ENCODE measurements at places on chromosomes 7 and 10.

- no peak for DNase-seq
Observed at GRCh38 chr7:26368542-26368941, 76.9 kb downstream of the SNX10 start.

- no peak for DNase-seq
Observed at GRCh38 chr7:98178321-98178720, 32.9 kb upstream of the BHLHA15 start.

DNA sequence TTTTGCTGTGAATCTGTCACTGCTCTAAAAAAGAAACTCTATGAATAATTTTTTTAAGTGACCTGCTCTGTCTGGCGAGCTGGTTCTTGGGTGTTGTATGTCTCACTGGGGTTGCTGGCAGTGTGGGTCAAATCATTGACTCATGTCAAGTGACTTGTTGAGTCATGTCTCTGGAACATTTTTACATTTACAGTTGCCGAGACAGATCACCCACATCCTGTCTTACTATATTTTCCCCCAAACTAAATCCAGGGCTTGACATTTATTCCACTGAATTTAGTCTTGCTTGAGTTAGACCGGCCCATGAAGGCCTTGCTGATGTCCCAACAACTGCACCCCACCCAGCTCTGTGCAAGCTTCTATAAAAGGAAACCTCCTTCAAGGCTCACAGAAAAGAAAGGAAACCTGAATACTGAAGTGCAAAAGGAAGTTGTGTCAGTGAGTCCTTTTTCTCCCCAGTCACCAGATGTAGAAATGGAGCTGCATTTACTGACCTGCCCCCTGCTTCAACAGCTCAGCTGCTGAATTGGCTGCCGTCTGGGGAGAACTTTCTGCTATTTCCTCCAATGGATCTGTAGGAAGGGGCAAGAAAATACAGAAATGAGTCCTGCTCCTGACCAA, 290.3 kb downstream of the TNS3 start:
- no peak for DNase-seq

- DNase-seq = no peak
Observed at GRCh38 chr7:156823435-156823834, 69.5 kb downstream of the LMBR1 start.

- no peak for DNase-seq
Observed at GRCh38 chr10:24254180-24254579, 45.2 kb downstream of the KIAA1217 start.

- no peak for DNase-seq
Observed at GRCh38 chr10:110358869-110359629, 54.3 kb upstream of the SMNDC1 start.

GRCh38 chr7:16317406-16317805, 103.9 kb downstream of the CRPPA start:
- no peak for DNase-seq

DNA sequence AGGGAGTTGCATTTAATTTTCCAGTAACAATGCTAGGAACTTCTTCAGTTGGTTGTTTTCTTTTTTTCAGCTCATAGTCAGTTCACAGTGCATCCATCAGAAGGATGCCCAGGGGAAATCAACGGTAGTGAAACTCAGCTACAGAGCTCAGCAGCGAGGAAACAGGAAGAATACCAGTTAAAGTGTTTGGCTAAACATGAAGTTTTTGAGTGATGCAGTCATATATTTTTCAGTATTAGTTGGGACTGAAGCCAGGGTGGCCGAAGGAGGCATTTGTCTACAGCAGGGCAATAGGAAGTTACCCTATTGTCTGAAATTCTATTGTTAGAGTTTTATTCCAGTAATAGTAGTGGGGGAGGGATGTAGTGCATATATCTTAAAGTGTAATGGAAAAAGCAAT, 45.3 kb upstream of the MALRD1 start:
- no peak for DNase-seq

DNA sequence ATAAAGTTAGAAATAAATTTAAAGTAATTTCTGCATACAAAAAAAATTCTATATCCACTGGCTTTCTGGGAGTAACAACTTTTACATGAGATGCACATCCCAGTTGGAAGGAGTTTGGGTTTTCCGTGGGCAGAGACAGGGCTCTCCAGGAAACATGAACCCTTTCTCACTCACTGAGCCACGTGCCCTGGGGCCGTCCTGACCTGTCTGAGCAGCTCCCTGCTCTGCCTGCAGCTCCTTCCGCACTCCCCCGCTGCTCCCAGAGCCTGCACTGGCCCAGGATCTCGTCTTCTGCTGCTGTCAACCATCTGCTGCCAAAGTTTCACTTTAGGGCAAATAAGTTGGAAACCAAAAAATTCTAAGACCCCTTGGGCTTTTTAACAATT, 169.1 kb downstream of the DIP2C start:
- no peak for DNase-seq

DNA sequence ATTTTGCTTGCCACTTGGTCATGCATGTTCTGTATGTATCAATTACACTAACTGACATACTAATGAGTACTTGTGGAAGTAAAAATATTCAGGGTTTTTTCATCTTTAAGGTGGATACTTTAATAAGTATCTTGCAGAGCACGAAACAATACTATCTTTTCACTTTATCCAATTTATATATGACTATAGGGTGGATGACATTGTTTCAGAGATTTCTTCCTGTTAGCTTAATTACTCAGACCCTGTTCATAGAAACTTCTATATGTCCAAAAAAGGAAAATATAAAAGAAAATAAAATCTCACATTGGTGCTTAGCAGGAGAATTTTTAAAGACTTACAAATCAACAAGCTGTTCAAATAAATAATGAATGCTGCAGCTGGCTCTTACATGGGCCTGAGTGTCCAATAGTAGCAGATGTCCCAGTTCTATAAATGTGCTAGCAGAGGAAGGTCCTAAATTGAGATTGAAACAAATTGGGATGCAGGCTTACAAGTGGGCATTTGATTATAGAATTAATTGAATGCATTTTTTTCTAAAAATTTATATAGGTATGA, 91.5 kb upstream of the THSD7A start:
- DNase-seq = no peak

DNA sequence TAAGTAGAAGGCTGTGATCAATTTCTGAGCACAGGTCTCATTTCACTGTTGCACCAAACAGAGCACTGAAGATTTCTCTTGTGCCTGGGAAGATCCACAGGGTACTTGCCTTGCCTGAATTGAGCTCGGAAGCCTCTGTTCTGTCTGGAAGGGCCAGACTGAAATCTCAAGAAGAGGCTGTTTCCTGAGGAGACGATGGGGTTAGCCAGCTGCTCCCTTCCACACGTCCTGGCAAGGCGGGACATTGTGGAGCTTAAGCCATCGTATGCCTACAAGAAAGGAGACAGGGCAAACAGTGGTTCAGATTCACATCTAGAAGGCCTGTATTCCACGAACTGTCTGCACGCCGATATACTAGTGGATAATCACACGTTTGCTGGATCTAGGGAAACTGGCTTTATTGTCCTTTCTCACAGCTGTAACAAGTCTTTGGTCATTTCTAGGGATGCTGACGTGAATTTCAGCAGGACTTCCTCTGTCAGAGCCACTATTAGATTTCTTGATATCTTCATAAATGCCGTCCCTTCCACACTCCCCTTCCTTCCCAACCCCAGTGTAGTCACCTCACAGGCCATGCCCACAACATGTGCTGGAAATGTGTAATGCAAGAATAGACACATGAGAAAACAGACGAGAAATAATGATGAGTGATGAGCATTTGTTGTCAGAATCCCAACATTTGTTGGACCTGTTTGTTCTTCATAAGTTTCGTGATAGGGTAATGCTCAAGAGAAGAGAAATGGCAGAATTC, 137.2 kb upstream of the RSU1 start:
- DNase-seq = no peak

GRCh38 chr10:23192712-23193434, 761 bp downstream of the PTF1A start:
- no peak for DNase-seq

GRCh38 chr10:45464958-45465567, 91.0 kb downstream of the ALOX5 start:
- DNase-seq = peak; percentile 60

DNA sequence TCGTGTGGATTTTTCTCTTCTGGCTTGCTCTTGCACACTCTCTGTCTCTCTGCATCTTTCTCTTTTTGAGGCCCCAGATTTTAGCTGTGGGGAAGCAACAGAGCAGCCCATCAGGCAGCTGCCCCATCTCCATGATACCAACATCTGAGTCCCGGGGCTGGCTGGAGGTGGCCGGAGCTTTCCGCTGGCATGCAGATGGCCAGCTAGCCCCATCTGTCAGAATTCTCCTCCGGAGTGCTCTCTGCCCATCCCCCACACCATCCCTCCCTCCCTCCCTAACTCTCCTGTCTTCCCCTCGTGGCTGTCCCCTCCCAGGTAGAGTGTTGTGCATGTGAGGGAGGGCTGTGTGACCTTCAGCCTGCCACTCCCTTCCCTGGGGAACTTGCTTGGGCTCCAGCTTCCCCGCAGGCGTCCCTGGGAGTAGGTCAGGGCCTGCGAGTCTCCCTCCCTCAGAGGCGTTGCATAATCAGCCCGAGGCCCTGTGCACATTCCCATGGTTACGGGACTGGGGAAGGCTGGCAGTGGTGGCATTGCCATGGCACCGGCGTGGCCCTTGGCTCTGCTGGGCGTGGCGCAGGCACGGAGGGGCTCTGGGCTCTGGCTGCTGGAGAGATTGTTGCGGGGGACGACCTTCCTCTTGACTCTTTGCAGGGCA, 24.7 kb downstream of the GHRHR start:
- DNase-seq = no peak

DNA sequence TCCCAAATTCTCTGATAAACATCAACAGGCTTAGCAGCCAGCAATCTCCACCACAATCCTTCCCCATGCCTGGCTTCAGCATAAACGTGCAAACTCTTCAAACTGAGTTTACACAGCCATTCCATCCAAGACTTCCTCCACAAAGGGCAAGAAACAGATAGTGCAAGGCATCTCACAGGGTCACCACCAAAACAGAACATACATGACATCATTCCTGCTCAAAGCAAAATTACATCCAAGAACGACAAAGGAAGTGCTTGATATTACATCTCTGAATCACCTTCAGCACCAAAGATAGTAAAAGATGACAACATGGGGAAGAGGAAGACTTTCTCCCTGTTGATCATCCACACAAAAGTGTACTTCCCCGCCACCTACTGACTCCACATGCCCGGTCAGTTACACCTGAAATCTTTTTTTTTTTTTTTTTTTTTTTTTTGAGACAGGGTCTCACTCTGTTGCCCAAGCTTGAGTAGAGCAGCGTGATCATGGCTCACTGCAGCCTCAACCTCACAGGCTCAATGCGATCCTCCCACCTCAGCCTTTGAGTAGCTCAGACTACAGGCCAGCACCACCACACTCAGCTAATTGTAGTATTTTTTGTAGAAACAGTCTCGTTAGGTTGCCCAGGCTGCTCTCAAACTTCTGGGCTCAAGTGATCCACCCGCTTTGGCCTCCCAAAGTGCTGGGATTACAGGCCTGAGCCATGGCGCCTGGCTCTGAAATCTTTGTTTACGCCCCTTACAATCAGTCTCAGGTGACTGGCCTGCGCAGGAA, 127.5 kb downstream of the PARD3 start:
- no peak for DNase-seq

DNA sequence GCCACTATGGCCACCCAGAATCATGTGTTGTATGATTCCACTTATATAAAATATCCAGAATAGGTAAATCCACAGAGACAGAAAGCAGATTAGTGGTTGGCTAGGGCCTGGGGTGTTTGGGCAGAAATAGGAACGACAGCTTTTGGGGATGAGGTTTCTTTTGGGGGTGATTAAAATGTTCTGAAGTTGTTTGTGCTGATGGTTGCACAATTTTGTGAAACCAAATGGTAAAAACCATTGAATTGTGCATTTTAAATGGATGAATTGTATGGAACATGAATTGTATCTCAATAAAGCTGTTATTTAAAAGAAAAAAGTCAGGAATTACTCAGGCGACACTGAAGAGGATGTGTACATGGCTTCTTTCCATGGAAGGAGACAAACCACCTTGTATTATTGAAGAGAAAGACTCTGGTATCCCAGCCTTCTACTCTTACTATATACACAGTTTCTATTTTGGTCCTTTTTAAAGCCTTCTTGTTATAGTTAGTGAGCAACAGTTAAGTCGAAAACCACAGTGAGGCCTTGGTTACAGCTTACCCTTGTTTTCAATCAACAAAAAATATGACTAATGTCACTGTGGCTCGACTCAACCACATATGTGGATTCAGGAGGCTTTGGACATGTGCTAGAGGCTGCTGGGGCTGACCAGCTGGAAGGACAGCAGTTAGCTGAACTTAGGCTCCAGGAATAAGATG, 57.1 kb upstream of the KMT2E start:
- no peak for DNase-seq

All from stimulated activated CD4-positive, alpha-beta T cell treated with anti-CD3 and anti-CD28 coated beads, Interleukin-12 subunit alpha, Interleukin-12 subunit beta, amount 100 ng/mL, for 24 hours (primary cell).